Right lobe of liver (tissue), 6 donors: ENCODE measurements at places on chromosomes 3 and 15. TPM values are rescaled to one million over a fixed set of nuclear protein-coding genes. Genes with fewer than 3 reads are reported as not detected.

USP50 gene
- total RNA-seq: not detected

SMCO1 gene
- total RNA-seq: not detected

GRCh38 chr15:79828447-79828846, 68.4 kb downstream of the MTHFS start:
- no peak for DNase-seq

- DNase-seq: no peak
These were observed 23.8 kb downstream of the EFCAB12 start for GRCh38 chr3:129404610-129405009.

GRCh38 chr3:143795874-143796273, 52.4 kb downstream of the SLC9A9 start:
- DNase-seq: no peak

DNA sequence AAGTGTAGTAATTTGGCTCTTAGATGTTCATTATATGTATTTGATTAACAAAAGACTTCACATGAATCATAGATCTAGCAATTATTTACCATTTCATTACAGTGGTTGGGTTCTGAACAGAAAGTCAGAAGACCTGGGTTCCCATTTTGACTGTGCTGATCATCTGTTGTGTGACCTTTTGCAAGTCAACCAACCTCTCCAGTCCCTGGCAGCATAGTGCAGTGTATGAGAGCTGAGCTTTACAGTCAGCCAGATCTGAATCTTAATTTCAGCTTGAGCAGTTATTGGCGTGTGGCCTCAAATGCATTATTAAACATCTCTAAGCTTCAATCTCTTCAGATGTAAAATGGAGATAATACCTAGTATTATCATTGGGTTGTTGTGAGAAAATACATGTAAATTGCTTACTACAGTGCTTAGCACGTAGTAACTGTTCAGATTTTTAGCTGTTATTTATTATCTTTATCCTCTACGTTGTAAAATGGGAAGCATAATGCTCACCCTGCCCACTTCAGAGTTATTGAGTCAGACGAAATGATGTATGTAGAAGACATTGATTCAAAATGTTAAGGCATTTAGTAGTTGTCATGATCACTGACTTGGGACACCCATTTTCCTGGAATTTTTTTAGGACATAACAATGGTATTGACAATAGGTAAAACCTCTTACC, 104.0 kb downstream of the KLHL25 start:
- no peak for DNase-seq

DNA sequence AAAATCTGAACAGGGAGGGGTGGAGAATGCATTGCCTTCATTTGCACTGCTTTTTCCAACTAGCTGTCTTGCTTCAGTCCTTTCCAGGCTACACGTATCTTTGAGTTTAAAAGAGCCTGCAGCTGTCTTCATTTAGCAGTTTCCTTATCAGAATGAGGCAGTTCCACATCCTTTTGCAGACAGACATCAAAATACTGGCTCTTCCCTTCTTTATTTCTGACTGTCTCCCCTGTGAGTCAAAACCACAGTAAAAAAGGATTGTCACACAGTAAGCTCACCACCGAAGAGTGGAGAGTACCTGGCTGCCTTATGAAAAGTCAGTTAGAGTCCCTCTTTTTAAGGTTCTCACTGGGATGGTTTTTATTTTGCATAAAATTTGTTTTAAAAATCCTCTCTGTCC, 205.5 kb upstream of the CD96 start:
- DNase-seq: no peak
